ENCODE measurements at places on chromosomes 6 and 20. TPM values are rescaled to one million over a fixed set of nuclear protein-coding genes. Genes with fewer than 3 reads are reported as not detected.

MOG gene
- not detected for polyA plus RNA-seq

OR2J3 gene
- polyA plus RNA-seq: not detected

TRIM31 gene
- polyA plus RNA-seq: not detected

SPACA1 gene
- polyA plus RNA-seq: not detected

RNF144B gene
- 10.2 TPM for polyA plus RNA-seq

SIRPD gene
- polyA plus RNA-seq: not detected

PIGU gene
- 23.8 TPM for polyA plus RNA-seq
